NCI-H146 (cell line): ENCODE measurements at places on chromosomes 4 and X.

- no peak for DNase-seq
These were observed 124.8 kb downstream of the HMX1 start for GRCh38 chr4:8746523-8747466.

DNA sequence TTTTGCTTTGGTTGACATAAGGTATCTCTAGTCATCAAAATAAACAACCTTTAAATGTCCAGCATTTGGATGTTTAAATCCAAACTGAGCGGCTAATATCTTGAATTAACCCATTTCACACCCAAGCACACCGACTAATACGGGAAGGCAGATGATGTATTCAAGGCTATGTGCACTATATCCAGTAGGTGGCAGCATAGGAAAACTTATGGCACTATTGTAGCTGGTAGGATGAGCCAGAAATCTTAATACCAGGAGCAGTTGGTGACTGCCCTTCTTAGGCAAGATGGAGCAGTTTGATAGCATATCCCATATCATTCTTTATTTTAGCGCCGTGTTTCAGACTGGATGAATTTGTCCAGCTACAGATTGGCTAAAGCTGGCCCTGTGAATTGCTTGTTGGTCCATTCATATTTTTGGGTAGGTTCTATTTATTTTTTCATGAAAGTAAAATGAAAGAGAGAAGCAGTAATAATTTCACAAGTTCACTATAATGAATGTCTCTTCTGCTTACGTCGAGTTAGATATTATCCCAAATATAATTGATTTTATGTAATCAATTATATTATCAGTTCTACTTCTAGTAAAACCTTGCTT, 24.4 kb downstream of the UCHL1 start:
- DNase-seq = peak; percentile 71

DNA sequence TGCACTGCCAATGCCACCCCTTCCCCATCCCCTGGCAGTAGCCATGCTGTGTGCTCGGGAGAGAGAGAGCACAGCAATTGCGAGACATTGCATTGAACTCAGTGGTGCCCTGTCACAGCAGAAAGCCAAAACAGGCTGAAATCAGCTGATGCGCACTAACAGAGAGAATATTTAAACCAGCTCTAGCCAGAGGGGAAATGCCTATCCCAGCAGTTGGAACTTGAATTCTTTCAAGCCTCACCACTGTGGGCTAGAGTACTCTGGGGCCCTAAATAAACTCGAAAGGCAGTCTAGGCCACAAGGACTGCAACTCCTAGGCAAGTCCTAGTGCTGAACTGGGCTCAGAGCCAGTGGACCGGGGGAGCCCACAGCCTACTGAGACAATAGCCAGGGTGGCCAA, 17.7 kb upstream of the RP2 start:
- DNase-seq = no peak

DNA sequence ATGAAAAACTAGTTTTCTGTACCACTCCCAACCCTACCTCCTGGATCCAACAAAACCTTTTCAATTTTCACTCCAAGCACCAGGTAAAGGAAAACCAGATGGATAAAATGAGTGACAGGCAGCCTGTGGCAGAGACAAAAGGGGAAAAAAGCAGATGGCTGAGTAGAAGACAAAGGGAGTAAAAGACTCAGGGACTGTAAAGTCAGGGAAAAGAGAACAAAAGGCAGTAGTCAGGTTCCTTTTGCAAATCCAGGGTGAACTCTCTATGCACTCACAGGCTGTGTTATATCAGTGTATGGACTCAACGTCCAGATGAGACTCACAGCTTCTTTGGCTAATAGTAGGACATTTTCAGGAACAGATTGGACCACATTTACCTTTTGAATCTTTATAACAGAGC, 54.2 kb downstream of the QRFPR start:
- no peak for DNase-seq

DNA sequence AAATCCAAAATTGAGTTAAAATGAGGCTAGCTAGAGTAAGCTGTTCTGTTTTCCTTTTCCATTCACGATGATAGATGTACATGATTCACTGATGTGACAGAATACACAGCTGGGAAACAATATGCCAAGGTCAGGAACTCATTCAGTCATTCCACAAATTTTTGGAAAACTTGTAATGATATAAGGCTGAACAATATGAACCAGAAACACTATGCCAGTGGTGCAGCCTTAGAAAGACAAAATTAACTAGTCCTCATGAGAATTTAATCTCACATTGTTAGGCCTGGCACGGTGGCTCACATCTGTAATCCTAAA, 50.0 kb upstream of the NDST3 start:
- no peak for DNase-seq

- no peak for DNase-seq
These were observed 217.3 kb downstream of the MID1IP1 start for GRCh38 chrX:39018541-39018940.

- DNase-seq = peak; percentile 58
These were observed 22.2 kb downstream of the JADE1 start for GRCh38 chr4:128831531-128832242.

DNA sequence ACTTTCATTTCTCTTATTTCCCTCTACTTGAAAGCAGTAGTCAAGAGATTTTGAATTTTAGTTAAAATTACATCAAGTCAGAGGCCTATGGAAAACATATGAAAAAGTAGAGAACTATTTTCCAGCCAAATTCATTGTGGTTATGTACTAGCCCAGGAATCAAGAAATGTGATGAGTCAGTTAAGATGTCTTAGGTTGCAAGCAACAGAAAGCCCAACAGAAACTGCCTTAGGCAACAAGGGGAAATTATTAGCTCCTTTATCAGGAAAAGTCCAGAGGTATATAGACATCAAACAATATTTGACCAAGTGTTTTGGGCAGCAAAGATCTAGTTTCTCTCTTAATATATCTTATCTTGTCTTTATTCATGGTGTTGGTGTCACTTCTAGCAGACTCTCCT, 37.8 kb upstream of the FRMD7 start:
- DNase-seq = no peak

GRCh38 chr4:102608190-102608589, 107.0 kb downstream of the NFKB1 start:
- DNase-seq = no peak

DNA sequence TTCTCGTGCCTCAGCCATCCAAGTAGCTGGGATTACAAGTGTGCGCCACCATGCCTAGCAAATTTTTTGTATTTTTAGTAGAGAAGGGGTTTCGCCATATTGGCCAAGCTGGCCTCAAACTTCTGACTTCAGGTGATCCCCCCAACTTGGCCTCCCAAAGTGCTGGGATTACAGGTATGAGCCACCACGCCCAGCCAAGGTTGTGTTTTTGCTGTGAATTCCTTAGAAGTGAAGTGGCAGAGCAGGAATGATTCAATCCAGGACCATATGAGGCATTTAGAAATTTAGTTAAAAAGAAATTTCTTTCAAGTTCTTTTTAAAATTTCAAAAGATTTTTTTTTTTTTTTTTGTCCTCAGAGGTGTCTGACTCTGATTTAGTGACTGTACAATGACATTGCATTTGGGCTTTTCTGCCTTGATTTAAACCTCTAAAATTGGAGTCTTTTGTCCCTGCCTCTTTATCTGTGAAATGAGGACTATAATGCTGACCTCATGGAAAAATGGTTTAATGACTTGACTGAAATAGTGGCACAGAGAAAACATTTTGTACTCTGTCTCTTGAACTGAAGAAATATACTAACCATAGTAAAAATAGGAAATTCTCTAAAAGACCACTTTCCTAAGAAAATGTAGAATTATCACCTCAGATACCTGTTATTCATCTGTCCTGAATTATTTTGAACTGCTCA, 59.9 kb downstream of the CXCL13 start:
- no peak for DNase-seq

DNA sequence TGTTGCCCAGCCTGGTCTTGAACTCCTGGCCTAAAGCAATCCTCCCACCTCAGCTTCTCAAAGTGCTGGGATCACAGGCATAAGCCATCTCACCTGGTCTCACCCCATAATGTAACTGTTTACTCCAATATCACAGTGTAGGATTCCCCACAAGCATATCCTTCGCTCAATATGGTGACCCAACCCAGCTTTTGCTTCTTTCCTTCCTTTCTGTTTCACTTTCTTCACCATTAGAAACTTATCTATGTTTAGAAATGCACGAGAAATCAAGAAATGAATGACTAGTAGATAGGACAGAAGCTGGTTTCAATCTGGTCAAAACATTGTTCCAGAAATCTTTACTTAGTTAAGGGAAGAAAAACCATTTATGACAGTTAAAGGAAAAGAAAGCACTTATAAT, 18.9 kb downstream of the TSPAN5 start:
- no peak for DNase-seq

- no peak for DNase-seq
These were observed 129.8 kb downstream of the PPP3CA start for GRCh38 chr4:101217353-101218031.

DNA sequence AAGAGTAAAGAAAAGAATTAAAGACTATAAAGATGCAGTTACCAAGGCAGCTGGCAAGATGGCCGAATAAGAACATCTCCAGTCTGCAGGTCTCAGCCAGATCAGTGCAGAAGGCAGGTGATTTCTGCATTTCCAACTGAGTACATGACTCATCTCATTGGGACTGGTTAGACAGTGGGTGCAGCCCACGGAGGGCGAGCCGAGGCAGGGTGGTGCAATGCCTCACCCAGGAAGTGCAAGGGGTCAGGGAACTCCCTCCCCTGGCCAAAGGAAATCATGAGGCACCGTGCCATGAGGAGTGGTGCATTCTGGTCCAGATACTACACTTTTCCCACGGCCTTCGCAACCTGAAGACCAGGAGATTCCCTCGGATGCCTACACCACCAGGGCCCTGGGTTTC, 20.5 kb downstream of the SPIN4 start:
- DNase-seq = no peak

- no peak for DNase-seq
These were observed 94.6 kb downstream of the IRS4 start for GRCh38 chrX:108641589-108642272.

DNA sequence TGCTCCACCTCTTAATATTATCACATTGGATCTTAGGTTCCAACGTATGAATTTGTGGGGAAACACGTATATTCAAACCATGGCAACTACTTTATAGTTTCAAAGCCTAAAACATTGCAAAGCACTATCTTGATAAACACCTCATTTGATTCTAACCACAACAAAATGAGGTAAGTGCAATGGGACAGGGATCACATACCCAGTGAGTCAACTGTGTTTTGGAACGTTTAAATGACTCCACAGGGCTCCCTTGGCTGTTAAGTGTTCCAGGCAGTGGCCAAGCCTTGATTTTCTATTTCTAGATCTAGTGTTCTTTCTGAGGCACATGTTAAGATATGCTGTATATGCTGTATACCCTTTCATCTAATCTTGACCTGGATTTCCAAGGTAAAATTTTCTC, 54.5 kb upstream of the C1QTNF7 start:
- no peak for DNase-seq

- no peak for DNase-seq
These were observed 82.5 kb downstream of the GPAT3 start for GRCh38 chr4:83618431-83618830.

DNA sequence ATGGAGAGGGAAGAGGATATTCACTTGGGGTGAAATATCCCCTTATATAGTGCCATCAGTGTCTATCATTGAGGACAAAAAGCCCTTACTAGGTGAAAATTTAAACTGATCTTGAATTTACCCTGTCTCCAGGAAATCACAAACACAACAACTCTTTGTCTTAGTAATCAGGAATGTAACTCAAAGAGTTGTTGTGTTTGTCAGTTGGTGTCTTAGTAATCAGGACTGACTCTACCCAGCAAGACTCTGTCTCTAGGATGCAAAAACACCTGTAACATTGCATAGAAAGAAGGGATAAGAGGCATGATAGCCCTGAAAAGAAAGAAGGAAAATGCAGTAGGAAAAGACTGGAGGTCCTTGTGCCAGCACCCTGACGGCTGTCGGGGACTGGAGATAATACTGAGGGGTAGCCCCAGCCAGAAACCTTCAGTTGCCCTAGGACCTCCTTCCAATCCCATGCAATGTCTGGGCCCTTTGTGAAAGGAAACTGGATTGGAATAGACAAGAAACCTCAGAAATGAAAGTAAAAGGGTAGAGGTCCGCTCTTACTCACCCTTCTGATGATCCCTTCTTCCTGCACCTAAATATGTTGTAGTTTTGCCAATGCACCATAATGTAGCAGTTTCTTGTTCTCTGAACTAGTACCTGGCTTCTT, 45.3 kb downstream of the HMGB2 start:
- no peak for DNase-seq

DNA sequence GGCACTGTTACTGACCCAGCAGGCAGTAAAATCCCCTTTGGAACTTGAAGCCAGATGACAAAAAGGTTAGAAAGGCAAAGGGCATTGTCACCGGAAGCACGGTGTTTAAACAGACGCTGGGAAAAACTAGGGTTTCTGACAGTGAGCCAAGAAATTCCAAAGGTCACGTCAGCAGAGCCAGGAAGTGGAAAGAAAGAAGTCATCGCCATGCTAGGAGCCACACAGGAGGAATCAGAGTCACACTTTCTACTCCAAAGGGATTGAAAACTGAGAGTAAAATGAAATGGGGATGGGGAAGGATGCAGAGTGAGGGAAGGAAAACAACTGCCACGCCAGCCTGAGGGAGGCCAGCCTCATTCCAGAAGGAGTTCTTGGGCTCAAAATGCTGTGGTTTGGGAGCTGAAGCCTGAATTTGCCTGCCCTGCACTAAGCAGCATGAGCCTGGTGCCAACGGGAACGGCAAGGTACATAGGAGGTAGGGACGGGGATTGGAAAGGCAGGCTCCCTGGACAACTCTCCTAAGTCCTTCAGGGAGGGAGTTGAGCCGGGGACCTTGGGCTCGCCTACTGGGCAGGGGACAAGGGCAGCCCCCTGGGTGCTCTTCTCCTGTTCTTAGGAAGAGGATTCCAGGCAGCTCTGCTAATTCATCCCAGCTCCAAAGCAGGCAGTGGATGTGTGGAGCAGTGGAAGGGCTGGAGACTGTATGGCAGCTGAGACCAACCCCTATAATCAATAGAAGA, 66.8 kb downstream of the SOWAHB start:
- peak; percentile 67 for DNase-seq

DNA sequence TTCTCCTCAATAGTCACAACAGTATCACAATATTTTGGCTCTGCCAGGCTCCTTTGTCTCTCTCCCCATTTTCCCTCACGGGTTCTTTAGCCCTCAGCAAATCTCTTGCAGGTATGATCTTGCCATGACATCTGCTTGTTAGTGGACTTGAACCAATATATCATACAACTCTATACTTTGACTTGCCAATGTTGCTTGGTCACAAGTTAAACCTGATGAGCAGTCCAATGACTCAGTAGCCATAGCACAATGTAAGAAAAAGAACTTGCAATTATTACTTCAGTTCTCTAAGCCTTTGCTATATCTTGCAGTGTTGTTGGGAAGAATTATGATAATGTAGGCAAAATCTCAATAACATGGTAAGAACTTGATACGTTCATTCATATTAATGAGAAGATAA, 174.6 kb upstream of the NRK start:
- no peak for DNase-seq

- DNase-seq = no peak
These were observed 410.3 kb downstream of the RPA4 start for GRCh38 chrX:97294041-97294440.

- DNase-seq = no peak
These were observed 37.1 kb downstream of the RGS12 start for GRCh38 chr4:3329887-3330286.

DNA sequence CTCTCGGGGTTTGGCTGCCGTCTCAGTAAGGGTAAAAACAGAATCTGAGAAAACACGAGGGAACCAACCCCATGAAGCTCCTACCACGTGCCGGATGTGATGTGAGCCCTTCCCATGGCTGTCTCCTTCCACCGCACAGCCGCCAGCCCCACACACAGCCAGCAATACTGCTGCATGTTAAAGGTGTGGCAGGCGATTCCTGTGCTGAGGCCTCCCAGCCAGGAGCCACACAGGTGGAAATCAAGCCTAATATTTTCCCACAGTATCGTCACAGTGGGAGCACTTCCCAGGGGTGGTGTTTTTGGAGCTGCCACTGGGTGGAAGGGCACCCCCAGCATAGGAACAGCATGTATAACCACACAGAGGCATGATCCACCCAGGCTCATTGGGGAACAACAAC, 77.5 kb downstream of the SLC2A9 start:
- DNase-seq = no peak
